Endothelial cell of umbilical vein (primary cell): ENCODE measurements at places on chromosomes 2 and 18. TPM values are rescaled to one million over a fixed set of nuclear protein-coding genes. Genes with fewer than 3 reads are reported as not detected.
A peak's percentile ranks its signal among the peaks of the same experiment; 100 is the strongest.

GRCh38 chr2:67037655-67038054 lies 359.5 kb upstream of the ETAA1 start:
- H3K27me3 ChIP-seq, result no peaks in the 10 kb centered on the region
- H3K36me3 ChIP-seq, result no peaks in the 10 kb centered on the region
- H3K4me3 ChIP-seq, result no peak overlapping the region

- no peaks in the 10 kb centered on the region for H3K4me1 ChIP-seq
- no peak overlapping the region for H3K27ac ChIP-seq
- H3K4me3 ChIP-seq, result no peak overlapping the region
- H3K27me3 ChIP-seq, result peaks cover 1% of the 10 kb centered on the region
- no peaks in the 10 kb centered on the region for H3K36me3 ChIP-seq
These were observed 31.5 kb downstream of the TRABD2A start for GRCh38 chr2:84849271-84849952.

ANKRD53 gene
- 1.3 and 2.2 TPM in 2 replicates for total RNA-seq

DNA sequence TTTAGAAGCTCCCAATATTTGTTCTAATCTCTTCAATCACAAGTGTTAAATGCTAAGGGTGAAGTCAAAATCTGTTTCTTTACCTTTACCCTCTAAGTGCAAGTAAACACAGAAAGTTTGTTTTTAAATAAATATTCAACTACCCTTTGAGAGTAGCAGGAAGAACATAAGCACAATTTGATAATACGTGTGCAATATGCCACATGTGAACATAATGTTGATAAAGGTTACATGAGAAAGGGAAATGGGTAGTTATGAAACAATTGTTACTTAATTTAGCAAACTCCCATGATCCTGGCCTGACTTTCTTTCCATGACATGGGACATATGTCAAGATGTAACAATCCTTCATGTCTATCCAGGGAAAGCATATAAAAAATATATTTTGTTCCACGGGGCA lies 7.1 kb downstream of the SPRED2 start:
- H3K27ac ChIP-seq, result no peak overlapping the region
- DNase-seq, result no peak
- no peaks in the 10 kb centered on the region for H3K36me3 ChIP-seq

YWHAQ gene
- 347 and 456 TPM in 2 replicates for total RNA-seq

GRCh38 chr2:25620077-25620476 lies 53.3 kb downstream of the DTNB start:
- H3K4me1 ChIP-seq, result peaks cover 40% of the 10 kb centered on the region
- DNase-seq, result no peak
- H3K4me3 ChIP-seq, result no peak overlapping the region
- no peaks in the 10 kb centered on the region for H3K27me3 ChIP-seq

DNA sequence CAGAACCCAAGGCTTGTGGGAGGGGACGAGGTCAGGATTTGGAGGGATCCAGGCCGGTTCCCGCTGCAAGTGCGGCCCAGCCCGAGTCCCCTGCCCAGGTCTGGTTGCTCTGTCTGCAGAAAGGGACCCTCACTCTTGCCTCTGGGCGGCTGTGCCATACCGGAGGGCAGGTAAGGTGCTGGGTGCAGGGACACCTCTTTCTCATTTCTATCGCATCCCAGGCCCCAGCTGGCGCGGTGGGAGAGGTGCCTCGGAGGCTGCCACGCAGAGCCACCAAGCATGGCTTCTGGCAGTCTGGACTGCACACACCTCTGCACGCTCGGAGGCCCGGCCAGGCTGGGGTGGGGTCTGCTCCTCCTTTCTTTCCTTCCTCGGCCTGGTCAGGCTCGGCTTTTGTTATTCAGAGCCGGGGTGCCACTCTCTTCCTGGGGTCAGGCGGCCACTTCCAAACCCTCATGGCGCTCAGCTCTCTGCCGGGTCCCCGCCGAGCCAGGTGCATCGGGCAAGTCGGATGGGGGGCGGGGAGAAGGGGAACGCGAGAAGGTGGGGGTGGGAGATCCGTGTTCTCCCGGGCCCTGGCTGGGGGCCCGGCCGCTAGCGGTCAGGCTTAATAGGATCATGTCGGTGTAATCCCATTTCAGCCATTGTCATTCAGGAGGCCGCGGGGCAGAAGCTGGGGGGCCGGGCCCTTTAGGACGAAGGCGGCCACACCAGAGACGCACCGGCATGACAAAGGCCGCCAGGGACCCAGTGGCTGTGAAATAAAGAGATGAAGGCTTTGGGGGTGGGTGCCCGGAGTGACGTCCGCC lies 9.0 kb downstream of the GBX2 start:
- no peak overlapping the region for H3K4me3 ChIP-seq
- no peak for DNase-seq
- H3K27ac ChIP-seq, result no peak overlapping the region

DNA sequence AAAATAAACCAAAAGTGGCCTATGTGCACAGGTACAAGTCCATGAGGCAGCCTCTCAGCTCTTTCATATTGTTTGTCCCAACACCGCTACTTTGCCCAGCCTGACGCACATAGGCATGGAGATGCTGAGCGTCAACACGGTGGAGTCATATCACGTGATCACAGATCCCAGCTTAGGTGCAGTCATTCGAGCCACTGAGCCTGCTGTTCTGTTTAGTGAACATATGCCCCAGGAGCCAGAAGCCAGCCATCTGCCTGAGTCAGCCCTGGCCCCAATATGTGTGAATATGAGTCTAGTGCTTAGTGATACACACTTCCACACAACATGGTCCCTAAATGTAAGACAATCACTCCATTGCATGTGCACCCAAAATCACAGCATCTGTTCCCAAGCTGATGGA lies 88.2 kb upstream of the LCLAT1 start:
- H3K4me1 ChIP-seq, result peaks cover 4% of the 10 kb centered on the region
- DNase-seq, result no peak
- H3K4me3 ChIP-seq, result no peak overlapping the region
- no peaks in the 10 kb centered on the region for H3K36me3 ChIP-seq

ASB18 gene
- total RNA-seq, result not detected in 2 replicates

DNA sequence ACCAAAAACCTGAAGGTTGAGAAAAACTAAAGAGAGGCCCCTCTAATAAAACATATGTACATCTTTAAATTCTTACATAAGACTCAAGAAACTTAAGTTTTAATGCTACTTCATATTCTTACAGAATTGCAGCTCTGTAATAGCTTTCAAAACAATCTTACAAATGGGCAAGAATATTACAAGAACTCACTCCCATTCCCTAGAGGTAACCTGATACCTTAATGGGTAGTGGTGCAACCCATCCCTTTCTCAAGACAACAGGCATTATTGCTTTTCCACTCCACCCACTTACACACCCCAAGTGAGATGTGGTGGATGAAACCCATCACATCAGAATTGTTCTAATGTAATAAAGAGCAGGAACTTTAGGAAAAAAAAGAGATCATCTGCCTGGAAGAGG lies 103.7 kb downstream of the RBMS1 start:
- no peaks in the 10 kb centered on the region for H3K27me3 ChIP-seq
- no peak for DNase-seq
- peaks cover 48% of the 10 kb centered on the region for H3K4me1 ChIP-seq
- no peaks in the 10 kb centered on the region for H3K36me3 ChIP-seq

GRCh38 chr2:29114946-29115609 lies at the start of gene CLIP4:
CLIP4 (plus strand) TSS chr2:29115415; CDS start chr2:29121389, 5,974 bp downstream.
- no peaks in the 10 kb centered on the region for H3K36me3 ChIP-seq
- DNase-seq, result peak; percentile 40
- H3K4me1 ChIP-seq, result peaks cover 31% of the 10 kb centered on the region

DNA sequence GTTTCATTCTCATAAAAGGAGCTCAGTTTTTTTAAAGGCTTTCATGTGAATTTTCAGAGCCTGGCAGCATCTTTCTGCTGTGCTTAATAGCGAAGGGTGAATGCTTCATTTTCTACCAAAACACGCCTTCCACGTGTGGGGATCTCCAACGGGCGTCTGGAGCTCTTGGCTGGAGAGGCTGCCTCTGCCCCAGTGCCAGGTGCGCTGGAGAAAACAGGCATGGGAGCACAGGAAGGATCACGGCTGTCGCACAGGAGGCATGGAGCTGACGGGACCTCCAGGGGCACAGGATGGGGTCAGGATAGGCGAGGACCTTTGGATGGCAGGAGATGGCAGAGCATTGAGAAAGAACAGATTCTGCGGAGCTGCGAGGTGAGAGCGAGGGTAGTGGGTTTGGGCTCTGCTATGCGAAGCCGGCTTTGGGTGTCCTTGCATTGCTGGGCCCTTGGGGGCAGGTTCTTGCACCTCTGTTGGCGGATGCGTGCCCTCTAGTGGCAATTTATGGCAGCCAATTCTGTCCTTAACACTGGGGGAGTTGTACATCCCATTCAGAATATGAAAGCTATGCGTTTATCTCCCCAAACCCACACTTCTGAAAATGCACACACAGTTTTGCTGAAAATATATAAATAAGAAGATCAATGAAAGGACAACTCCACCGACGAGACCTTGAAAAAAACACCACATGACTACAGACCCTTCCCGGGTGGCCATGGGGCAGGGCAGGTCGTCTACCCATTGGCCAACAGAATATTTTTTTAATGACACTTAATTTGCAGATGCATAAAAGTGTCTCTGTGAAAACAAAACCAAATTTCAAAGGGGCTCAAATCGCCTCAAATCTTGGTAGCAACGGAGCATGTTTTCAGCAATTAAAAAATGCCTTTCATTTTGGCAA lies 90.4 kb upstream of the SLC35G4 start:
- no peaks in the 10 kb centered on the region for H3K27me3 ChIP-seq
- H3K4me3 ChIP-seq, result no peak overlapping the region
- H3K36me3 ChIP-seq, result no peaks in the 10 kb centered on the region
- peak; percentile 39 for DNase-seq
- no peak overlapping the region for H3K27ac ChIP-seq
- peaks cover 17% of the 10 kb centered on the region for H3K4me1 ChIP-seq

GRCh38 chr2:204664708-204665121 lies 119.4 kb downstream of the PARD3B start:
- H3K4me1 ChIP-seq, result peaks cover 39% of the 10 kb centered on the region
- peak overlapping the region; percentile 92 for H3K27ac ChIP-seq
- H3K4me3 ChIP-seq, result no peak overlapping the region
- peak; percentile 51 for DNase-seq
- H3K36me3 ChIP-seq, result no peaks in the 10 kb centered on the region
- no peaks in the 10 kb centered on the region for H3K27me3 ChIP-seq

DNA sequence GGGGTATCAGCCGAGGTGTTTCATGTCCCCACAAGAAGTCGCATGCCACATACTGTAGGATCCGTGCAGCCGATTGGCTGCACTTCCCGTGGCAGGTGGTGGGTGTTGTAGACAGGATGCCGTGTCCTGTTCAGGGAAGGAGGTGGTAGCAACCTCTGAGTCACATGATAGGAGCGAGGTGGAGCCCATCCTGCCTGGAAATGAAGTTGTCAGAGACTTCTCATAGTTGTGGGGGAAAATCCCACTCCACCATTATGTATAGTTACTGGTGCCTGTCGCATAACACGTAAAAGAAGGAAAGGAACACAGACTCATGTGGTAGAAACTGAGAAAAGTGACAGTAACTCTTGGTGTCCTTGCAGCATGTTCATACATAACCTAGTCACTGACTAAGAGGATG lies 91.4 kb upstream of the IL1R2 start:
- no peak overlapping the region for H3K27ac ChIP-seq
- DNase-seq, result peak; percentile 29
- H3K27me3 ChIP-seq, result no peaks in the 10 kb centered on the region
- H3K4me3 ChIP-seq, result no peak overlapping the region

GRCh38 chr2:191679818-191680600 lies 2.1 kb downstream of the NABP1 start:
- H3K4me1 ChIP-seq, result peaks cover 58% of the 10 kb centered on the region
- H3K4me3 ChIP-seq, result peak overlapping the region; percentile 88
- peak; percentile 64 for DNase-seq
- peaks cover 27% of the 10 kb centered on the region for H3K36me3 ChIP-seq

DNA sequence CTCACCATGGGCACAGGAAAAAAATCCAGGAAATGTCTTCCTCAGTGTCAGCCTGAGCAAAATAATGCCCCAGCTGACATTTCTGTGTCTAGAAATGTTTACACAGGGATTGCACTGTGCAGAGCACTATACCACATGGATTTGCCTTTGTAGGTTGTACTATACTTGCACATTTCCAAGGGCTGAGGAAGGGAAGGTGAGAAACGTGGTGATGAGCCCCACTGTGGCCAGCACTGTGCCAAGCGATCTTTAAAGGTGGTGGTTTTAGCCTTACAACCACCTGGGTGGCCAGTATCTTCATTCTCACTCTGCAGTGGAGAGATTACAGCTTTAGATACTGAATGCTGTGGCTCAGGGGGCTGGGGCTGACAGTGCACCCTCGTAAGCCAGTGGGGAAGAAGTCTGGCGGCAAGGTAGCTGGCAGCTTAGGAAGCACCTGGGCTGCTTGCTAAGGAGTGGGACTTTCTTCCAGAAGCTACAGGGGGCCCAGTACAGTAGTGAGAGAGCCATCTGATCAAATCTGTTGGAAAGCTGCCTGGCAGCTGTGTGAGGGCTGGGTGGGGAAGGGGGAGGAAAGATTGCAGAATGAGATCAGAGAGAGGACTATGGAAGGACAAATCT lies 81.4 kb upstream of the MSH2 start:
- no peak overlapping the region for H3K27ac ChIP-seq
- H3K4me3 ChIP-seq, result no peak overlapping the region
- H3K4me1 ChIP-seq, result no peaks in the 10 kb centered on the region
- DNase-seq, result no peak
- no peaks in the 10 kb centered on the region for H3K27me3 ChIP-seq
- H3K36me3 ChIP-seq, result no peaks in the 10 kb centered on the region

GRCh38 chr2:187213798-187214197 lies 234.3 kb downstream of the CALCRL start:
- H3K4me3 ChIP-seq, result no peak overlapping the region
- peaks cover 2% of the 10 kb centered on the region for H3K4me1 ChIP-seq
- H3K36me3 ChIP-seq, result no peaks in the 10 kb centered on the region
- no peaks in the 10 kb centered on the region for H3K27me3 ChIP-seq
- H3K27ac ChIP-seq, result no peak overlapping the region

- no peak overlapping the region for H3K27ac ChIP-seq
- no peaks in the 10 kb centered on the region for H3K4me1 ChIP-seq
- H3K36me3 ChIP-seq, result no peaks in the 10 kb centered on the region
These were observed 406.2 kb downstream of the MTX2 start for GRCh38 chr2:176675271-176675949.

- no peaks in the 10 kb centered on the region for H3K27me3 ChIP-seq
- H3K36me3 ChIP-seq, result no peaks in the 10 kb centered on the region
- no peak overlapping the region for H3K27ac ChIP-seq
These were observed 12.8 kb upstream of the HPCAL1 start for GRCh38 chr2:10289891-10290290.

DNA sequence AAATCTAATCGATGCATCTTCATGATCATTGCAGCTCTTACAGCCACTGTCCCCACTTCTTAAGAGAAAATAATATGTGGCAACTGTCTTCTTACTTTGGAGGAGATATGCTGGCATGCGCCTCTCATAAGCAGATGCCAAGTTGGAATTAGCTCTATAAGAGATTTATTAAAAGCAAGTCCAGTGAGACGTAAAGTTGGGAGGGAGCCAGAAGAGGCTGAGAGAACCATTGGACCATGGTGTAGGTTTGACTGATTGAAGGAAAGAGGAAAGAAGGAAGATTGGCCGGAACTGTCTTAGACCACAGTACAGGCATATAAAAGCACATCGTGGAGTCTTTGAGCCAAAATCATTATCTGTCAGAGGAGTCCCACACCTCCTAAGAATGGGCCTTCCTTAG lies 265.7 kb upstream of the ZC3H15 start:
- H3K4me1 ChIP-seq, result no peaks in the 10 kb centered on the region
- H3K27ac ChIP-seq, result no peak overlapping the region
- H3K27me3 ChIP-seq, result no peaks in the 10 kb centered on the region
- H3K36me3 ChIP-seq, result no peaks in the 10 kb centered on the region
- H3K4me3 ChIP-seq, result no peak overlapping the region
- DNase-seq, result no peak

FNDC4 gene
- 15.5 and 20.0 TPM in 2 replicates for total RNA-seq
